ENCODE measurements at places on chromosomes 16 and 17.

DNA sequence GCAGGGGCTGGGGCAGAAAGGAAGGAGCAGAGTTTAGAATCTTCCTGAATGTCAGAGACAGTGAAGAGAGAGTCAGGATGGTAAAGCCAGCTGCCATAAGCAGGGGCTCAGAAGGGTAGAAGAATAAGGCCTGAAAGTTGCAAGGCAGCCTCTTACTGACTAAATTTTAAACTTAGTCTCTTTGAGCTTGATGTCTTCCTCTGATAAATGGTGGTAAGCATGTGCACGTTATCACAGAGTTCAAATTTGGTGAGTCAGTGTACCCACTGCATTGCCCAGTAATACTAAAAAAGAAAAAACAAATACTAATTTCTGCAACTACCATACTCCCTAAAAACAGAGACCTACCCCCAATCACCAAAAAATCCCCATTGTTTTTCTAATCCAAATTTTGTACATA lies 45.2 kb downstream of the SIAH1 start:
- no peak for DNase-seq

GRCh38 chr16:52469775-52470174 lies 77.2 kb downstream of the TOX3 start:
- DNase-seq: no peak

DNA sequence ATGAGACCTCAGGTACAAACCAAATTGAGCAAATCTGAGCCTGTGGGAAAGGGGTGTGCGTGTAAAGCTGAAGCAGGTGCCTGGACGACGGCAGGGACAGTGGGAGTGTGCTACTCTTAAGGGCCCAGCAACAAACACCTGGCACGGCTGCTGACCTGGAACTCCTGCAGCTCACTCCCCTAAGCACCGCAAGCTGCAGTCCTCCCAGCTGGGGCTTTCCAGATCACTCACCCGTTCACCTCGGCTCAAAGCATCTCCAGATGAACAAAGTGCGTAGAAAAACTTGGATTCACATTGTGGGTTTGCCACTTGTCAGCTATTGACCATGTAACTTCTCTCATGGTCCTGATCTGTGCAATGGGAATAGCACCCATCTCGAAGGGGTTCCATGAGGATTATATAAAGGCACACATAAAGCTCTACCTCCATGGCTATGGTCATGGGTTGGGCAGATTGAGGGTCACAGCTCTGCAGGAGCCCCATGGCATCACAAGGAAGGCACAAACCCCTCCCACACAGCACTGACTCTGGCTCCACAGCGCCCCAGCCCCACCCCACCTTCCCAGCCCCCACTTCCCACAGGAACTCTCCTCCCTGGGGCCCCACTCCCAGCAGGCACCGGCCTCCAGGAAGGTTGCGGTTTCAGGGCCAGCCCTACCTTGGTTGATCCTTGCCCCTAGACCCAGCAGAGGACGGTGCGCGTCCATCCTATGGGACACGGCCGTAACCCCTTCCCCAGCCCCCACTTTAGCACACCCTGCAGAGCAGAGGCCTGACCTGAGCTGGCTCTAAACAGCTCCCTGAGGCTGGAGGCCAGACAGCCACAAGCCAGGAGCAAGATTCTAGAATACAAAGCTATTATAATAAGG lies 21.9 kb downstream of the ST3GAL2 start:
- DNase-seq: no peak

DNA sequence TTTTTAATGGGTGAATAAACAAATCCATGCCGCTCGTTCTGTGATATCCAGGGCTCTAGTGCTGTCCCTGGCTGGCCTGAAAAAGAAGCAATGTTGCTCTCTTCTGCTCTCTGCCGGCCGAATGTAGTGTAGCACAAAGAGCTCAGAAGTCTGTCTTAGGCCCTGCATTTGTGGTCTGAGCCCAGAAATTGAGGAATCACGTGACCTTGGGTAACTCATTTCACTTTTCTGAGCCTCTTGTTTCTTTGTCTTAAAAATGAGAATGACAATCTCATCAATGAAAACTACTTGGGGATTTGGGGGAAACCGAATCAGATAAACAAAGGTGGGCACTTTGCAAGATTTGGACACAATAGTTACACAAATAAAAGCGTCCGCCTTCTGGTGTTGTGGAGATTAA lies 381.6 kb upstream of the ASIC2 start:
- peak; percentile 65 for DNase-seq

GRCh38 chr16:51155199-51155607 lies 4.1 kb upstream of the SALL1 start:
- DNase-seq: no peak

- DNase-seq: no peak
These were observed 71.4 kb upstream of the ARL4D start for GRCh38 chr17:43327421-43327820.

GRCh38 chr16:3609895-3610697 lies 1.3 kb downstream of the SLX4 start:
- DNase-seq: peak; percentile 63

- peak; percentile 96 for DNase-seq
These were observed 28.3 kb downstream of the G6PC1 start for GRCh38 chr17:42928714-42929496.

DNA sequence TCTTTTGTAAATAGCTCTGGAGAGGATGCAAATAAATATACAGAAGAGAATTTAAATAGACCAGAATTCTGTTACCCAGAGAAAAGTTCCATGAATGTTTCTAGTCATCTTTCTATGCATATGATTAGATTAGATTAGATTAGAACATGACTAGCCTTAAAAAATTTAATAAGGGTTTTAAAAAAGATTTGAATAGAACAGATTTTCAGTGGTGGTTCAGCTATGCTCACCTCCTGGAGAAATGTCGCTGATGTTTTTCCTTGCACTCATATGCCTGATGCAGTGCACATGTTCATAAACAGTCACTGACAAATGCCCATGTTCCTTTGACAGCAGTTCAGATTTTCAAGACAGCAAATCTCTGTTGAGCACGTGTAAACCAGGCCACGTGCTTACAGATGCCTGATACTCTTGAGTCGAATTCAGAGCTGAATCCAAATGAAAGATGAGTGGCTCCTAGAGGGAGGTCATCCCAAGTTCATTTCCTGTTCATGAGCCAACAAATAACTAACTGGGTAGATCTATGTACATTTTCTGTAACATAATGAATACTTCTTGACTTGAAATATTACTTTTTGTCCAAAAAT lies 19.9 kb upstream of the RAB11FIP4 start:
- peak; percentile 46 for DNase-seq

- DNase-seq: no peak
These were observed 8.0 kb downstream of the GPRC5C start for GRCh38 chr17:74439691-74440567.

DNA sequence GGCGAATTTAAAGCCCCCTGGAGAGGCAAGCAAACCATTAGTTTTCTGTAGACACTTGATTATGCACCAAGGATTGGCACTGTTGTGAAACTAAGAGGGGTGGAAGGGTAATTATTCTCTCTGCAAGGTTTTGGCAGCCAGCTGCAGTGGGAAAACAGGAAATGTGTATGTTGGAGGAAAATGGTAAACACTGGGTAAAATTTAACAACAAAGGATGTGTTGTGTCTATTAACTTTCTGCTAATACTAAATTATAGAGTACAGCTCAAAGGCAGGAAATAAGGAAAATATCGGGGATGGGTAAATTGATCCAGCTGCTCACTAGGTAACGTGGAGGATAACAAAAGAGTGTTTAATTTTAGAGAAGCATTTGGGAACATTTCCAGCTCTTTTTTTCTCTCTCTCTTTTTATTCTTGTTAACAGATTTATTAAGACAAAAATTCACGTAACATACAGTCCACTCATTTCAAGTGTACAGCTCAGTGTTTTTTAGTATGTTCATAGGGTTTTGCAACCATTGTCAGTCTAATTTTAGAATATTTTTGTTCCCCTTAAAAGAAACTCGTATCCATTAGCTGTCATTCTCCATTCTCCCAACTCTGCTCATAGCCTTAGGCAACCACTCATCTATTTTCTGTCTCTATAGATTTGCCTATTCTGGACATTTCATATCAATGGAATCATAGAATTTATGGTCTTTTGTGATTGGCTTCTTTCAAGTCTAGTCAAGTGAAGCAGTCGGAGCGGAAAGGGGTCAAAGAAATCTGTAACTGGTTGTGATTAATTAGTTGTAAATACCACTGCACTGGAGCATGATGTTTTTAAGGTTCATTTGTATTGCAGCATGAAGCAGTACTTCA lies 41.8 kb downstream of the TANGO6 start:
- no peak for DNase-seq

DNA sequence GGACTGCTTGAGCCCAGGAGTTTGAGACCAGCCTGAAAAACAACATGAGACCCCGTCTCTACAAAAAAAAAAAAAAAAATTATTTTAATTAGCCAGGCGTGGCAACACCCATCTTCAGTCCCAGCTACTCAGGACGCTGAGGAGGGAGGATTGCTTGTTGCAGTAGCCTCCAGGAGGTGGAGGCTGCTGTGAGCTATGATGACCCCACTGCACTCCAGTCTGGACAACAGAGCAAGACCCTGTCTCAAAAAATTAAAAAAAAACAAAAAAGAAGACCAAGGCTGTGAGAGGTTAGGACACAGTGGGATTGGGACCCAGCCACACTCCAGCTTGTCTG lies 1.3 kb upstream of the SNAI3 start:
- no peak for DNase-seq

DNA sequence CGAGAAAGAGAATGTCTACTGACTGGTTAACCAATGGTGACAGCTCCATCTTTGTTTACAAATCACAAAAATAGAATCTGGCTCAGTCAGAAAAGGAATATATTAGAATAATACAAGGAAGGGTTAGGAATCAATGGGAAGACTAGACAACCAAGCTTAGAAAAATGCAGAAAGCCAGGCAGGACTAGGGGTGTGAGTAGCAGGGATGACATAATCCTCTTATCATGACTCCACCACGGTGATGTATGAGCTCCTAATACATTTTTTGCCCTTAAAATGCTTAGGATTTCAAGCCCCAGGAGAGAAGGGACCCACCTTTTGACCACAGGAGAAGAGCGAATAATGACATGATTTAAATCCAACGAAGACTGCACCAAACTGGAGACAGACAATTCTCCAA lies 252.3 kb downstream of the CHD9NB start:
- DNase-seq: no peak

DNA sequence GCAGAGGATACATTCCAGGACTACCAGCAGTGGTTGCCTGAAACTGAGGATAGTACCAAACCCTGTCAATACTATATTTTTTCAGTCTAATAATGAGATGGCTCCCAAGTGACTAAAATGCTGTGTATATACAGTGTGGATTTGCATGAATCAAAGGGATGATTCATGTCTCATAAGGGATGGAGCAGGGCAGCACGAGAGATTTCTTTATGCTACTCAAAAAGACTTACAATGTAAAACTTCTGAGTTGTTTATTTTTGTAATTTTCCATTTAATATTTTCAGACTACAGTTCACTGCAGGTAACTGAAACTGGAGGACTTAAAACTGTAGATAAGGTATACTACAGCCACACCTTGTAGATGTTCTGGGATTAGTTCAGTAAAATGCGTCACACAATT lies 674.7 kb upstream of the SALL1 start:
- no peak for DNase-seq

- no peak for DNase-seq
These were observed 902 bp downstream of the GHDC start for GRCh38 chr17:42193216-42193968.

GRCh38 chr17:82065193-82065637 lies 389 bp downstream of the DUS1L start:
- no peak for DNase-seq

GRCh38 chr16:14202095-14202494 lies 131.0 kb downstream of the MRTFB start:
- no peak for DNase-seq

- no peak for DNase-seq
These were observed 102.6 kb downstream of the NTN1 start for GRCh38 chr17:9123594-9124553.

- DNase-seq: no peak
These were observed 491.0 kb upstream of the CDH5 start for GRCh38 chr16:65875381-65876055.

GRCh38 chr16:79697562-79698112 lies 97.1 kb upstream of the MAF start:
- DNase-seq: no peak

DNA sequence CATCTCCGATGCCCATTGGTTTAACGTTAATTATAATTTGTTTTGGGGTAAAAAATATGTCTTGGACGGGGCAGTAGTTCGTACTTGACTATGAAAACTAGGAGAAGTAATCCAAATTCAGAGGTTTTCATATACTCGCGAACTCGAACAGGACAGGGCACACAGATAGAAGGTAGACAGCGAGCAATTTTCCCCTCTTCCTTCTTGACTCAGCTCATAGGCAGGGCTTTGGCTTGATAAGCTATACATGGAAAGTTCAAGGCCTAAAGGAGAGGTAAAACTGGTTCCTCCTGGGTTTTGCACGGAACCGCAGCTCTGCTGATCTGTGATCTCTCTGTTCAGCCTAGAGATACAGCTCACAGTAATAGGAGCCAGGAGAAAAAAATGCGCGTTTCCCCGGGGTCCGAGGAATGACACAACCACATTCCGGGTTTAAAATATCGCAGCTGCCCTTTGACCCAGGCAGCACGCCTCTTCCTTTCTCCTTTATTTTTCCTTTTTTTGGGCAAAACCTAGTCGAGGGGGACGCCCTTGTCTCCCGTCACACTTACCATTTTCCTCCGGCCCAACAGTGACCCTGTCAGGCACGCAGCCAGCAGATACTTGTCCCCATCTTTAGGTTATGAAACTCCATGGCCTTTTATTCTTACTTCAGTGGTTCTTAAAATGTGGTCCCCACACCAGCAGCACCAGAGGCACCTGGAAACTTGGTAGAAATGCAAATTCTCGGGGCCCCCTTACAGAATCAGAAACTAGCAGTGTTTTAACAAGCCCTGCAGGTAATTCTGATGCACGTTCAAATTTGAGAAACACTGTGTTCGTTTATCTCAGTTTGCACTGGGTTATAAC lies 1.7 kb upstream of the LASP1 start:
- DNase-seq: peak; percentile 53

DNA sequence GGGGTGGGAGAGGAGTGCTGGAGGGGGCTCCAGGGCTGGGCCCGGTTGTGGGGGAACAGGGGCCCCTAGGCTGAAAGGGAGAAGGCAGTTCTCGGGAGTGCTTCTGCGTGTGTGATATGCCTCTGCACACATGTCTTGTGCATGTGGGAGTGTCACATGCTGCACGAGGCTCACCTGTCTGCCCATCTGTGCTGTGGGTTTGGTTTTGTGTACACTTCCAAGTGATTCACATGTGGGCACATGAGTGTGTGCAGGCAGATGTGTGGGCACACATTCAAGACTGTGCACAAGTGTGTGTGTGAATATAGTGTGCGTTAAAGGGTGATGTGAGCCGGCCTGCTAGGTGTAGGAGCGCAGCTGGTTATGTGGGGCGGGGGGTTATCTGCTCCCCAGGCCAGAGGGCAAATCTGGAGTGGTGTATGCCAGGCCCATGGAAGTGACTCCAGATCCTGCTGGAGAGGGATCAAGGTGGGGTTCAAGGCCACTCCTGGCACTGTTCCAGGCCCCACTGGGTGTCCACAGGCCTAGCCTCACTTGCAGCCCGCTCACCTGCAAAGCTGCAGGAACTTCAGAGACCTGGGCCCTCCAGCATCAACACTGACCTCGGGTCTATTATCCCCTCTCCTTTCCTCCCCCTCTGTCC lies 3.8 kb upstream of the BAHCC1 start:
- DNase-seq: no peak

GRCh38 chr16:81657224-81657623 lies 121.9 kb upstream of the PLCG2 start:
- no peak for DNase-seq
